ENCODE measurements at places on chromosomes 16 and 17. TPM values are rescaled to one million over a fixed set of nuclear protein-coding genes. Genes with fewer than 3 reads are reported as not detected.
A peak's percentile ranks its signal among the peaks of the same experiment; 100 is the strongest.

- no peak for DNase-seq
These were observed 53.1 kb upstream of the CHMP6 start for GRCh38 chr17:80938556-80938955.

DNA sequence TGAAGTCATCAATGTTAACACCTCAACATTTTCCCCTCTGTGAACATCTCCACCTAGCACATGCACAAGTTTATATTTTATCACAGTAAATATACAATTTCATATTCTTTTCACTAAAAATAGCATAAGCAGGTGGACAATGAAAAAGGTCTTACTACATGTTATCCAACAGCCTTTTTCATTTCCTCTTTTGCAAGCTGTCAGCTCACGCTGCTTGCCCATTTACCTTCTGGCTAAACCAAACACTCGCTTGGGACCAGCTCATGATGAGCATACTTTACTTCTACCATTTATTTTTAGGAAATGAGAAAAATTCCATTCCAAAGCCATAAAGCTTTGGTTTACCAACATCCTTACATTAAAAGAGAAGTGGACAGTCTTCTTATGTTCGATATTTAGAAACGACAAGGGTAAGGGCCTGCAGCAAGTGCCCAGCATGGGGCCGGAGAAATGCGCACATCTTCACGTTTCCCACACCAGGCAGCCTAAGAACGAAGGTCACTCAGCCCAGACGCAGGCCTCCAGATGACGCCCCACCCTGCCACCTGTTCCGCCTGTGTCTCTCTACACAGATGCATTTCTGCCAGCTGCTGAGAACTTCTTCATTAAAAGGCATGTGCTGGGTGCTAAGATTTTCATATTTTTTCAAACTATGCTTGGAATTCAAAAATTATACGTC is 13.9 kb downstream of the SNN start:
- DNase-seq: peak; percentile 86

DNA sequence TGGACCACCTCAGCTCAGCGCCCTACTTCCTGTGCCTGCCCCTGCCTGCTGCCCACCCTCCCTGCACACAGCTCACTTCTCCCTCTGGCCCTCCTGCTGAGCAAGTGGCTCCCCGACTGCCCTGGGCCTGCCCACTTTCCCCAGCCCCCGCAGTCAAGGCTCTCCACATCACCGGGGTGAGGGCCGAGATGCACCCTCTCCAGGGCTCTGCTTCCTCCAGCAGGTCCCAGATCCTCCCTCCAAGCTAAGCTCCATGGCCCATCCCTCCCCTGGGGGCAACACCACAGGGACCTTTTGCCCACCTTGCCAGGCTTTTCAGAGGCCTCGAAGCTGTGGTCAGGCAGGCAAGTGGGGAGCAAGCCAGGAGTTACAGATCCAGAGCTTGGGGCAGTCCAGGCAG is 820.2 kb downstream of the KCNJ18 start:
- DNase-seq: no peak

The HAS3 gene
- 0.25 TPM for total RNA-seq

- DNase-seq: peak; percentile 71
These were observed 5.8 kb upstream of the RARA start for GRCh38 chr17:40303009-40303657.

- DNase-seq: no peak
These were observed 17.0 kb upstream of the THAP11 start for GRCh38 chr16:67825119-67825518.

The CHST5 gene
- not detected for total RNA-seq

- DNase-seq: peak; percentile 79
These were observed 1.2 kb downstream of the HS3ST3B1 start for GRCh38 chr17:14302091-14302430.

The KRT39 gene
- not detected for total RNA-seq

GRCh38 chr17:80214012-80214877 is 5.9 kb downstream of the SGSH start:
- no peak for DNase-seq

DNA sequence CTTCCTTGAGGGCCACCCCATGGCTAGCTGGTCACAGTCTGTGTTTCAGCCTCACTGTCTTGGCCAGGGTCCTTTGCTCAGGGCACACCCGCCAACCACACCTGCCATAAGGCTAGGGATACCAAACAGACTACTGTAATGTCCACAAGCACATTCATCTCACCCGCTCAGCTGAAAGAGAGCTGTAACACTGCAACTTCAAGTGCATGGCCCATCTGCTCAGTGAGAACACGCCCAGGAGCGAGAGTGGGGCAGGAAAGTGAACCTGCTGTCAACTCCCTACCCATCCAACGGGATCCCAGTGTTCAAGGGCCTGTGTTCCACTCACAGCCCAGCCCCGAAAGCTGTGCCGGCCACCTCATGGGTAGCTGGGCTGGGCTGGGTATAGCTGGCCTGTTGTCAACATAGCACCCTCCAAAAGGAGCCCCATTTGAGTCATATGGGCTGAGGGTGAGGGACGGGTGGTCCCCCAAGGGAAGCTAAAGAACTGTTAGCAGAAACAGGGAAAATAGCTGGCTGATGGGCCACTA is 55.7 kb downstream of the SCNN1B start:
- no peak for DNase-seq

The C16orf92 gene
- total RNA-seq: not detected

The GUCY2D gene
- total RNA-seq: not detected

The NPIPB8 gene
- total RNA-seq: not detected

GRCh38 chr17:27473748-27474609 is 17.7 kb downstream of the KSR1 start:
- DNase-seq: no peak

The CDRT15 gene
- 0.36 TPM for total RNA-seq

DNA sequence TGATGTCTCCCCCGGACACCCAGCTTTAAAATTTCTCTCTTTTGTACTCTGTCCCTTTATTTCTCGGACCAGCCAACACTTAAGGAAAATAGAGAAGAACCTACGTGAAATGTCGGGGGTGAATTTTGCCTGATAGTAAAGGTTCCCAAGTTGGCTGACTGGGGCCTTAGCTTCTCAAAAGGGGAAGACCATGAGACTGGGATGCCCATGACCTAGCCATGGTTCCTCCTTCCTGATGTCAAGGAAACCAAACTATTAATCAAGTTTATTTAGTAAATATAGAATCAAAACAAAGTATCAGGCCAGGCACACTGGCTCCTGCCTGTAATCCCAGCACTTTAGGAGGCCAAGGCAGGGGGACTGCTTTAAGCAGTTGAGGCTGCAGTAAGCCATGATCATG is 2.4 kb upstream of the EIF1 start:
- no peak for DNase-seq

DNA sequence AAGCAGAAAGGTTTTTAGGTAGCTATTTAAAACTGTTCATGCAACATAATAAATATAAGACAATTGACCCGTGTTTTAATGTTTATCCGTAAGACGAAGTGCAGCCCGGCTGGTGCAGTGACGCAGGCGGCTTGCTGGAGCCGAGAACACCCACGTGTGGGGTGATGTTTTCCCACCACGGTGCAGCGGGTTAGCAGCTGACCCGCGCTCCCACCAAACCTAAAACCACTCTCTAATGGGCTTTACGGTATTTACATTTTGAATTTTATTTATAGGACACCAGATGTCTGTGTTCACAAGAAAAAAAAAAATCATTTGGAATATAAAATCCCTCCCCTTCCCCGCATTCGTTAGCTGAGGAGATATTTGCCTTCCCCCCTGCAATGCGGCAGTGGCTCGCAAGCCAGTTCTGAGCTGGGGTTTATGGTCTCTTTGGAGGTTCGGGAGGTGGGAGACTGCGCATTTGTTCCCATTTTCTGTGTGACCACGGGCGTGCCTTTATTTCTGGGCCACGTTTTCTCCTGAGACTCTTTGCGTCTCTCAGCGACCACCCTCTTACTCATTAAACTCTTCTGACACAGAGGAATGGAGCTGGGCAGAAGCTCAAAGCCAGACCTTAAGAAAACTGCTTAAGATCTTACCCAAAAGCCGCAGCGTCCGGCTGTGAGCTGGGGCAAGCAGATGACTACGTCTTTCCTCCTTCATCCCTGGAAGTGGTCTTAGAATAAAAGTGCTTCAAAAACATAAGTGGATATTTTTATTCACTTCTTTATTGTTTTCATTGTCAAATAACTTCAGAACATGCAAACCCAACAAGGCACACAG is 301.1 kb downstream of the IRF8 start:
- DNase-seq: peak; percentile 56

Data from SJCRH30 (cell line).